Esophagus muscularis mucosa (tissue), 4 donors: ENCODE measurements at places on chromosomes 2 and 18. TPM values are rescaled to one million over a fixed set of nuclear protein-coding genes. Genes with fewer than 3 reads are reported as not detected.

- no peak for DNase-seq
- no peaks in the 10 kb centered on the region for H3K27me3 ChIP-seq
- H3K27ac ChIP-seq: peak overlapping the region; percentile 24
- H3K4me1 ChIP-seq: peaks cover 7% of the 10 kb centered on the region
- H3K4me3 ChIP-seq: no peak overlapping the region
Observed at GRCh38 chr2:120862201-120863060, 126.8 kb downstream of the GLI2 start.

DNA sequence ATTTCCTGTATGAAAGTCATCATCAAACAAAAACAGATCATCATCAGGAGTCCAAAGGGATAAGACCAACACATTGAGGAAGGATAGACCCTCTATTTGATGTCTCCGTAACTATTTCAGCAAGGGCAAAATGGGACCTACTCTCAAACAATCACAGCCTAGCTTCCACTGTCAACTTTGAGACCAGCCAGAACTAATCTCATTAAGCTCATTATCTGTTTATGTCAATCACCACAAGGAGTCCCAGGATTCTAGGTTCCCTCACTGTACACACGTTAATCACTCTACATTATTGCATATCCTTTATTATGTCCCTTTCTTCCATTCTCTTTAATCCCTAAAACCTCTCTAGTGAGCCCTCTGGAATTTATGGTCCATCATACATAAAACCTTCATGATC is 370.3 kb upstream of the LINC00305 start:
- H3K4me3 ChIP-seq: no peak overlapping the region
- no peaks in the 10 kb centered on the region for H3K36me3 ChIP-seq
- H3K4me1 ChIP-seq: no peaks in the 10 kb centered on the region
- no peak for DNase-seq
- no peaks in the 10 kb centered on the region for H3K27me3 ChIP-seq
- H3K27ac ChIP-seq: no peak overlapping the region

- H3K4me1 ChIP-seq: no peaks in the 10 kb centered on the region
- DNase-seq: no peak
- H3K4me3 ChIP-seq: no peak overlapping the region
- H3K27me3 ChIP-seq: no peaks in the 10 kb centered on the region
Observed at GRCh38 chr2:142873831-142874287, 3.6 kb upstream of the KYNU start.

DNA sequence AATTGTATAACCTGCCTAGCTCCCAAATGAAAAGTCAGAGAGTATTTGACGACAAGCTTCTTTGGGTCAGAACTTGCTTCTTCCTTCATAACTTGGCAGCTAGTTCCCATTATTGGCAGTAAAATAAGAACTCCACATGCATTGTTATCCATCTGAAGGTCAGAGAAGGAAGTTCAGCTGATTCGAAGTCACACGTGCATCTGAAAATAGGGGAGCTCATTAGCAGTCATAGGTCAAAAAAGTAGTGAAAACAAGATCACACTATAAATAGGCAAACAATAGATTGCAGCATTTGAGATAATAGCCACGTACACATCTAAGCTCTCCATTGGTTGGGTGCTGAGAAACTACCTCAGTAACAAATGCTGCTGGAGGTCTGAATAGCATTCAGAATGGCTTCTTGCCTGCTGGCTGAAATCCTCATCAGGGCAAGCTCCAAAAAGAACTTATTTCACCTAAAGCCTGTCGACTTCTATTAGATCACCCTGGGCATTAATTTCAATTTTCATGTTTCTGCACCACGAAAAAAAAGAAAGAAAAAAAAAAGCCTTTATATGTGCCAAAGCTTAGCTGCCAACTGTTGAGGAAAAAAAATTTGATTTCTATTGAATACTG is 1492.9 kb upstream of the CELF4 start:
- DNase-seq: no peak
- H3K27me3 ChIP-seq: no peaks in the 10 kb centered on the region
- no peak overlapping the region for H3K27ac ChIP-seq
- H3K4me3 ChIP-seq: no peak overlapping the region
- H3K4me1 ChIP-seq: no peaks in the 10 kb centered on the region

- no peaks in the 10 kb centered on the region for H3K36me3 ChIP-seq
- H3K27me3 ChIP-seq: no peaks in the 10 kb centered on the region
- H3K4me1 ChIP-seq: peaks cover 47% of the 10 kb centered on the region
- H3K4me3 ChIP-seq: peak overlapping the region; percentile 73
- DNase-seq: peak; percentile 87
Observed at GRCh38 chr2:230410861-230411569, 5.0 kb upstream of the SP100 start.

The NEB gene
- 0.84 TPM for total RNA-seq

DNA sequence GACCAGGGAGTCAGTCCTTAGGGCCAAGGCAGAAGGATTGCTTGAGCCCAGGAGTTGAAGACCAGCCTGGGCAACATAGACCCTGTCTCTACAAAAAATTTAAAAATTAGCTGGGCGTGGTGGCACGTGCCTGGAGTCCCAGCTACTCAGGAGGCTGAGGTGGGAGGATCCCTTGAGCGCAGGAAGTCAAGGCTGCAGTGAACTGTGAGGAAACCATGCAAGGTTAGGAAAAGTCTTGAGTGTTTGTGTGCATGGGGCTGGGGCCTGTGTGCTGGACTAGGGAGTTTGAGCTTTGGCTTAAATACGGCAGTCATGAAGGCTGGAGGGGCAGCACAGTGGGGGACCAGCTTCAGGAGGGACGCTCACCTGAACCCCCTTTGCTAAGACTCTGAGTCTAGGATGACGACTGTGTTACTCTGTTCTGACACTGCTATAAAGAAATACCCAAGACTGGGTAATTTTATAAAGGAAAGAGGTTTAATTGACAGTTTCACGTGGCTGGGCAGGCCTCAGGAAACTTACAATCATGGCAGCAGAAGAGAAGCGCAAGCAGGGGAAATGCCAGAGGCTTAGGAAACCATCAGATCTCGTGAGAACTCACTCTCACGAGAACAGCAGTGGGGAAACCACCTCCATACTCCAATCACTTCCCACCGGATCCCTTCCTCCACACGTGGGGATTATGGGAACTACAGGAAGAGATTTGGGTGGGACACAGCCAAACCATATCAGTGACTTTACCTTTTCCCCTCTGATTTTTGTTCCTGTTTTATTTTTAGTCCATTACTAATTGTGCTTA is 39.4 kb downstream of the GORASP2 start:
- no peak overlapping the region for H3K27ac ChIP-seq
- no peak overlapping the region for H3K4me3 ChIP-seq
- DNase-seq: no peak
- peaks cover 12% of the 10 kb centered on the region for H3K4me1 ChIP-seq
- H3K27me3 ChIP-seq: no peaks in the 10 kb centered on the region
- H3K36me3 ChIP-seq: peaks cover 36% of the 10 kb centered on the region

DNA sequence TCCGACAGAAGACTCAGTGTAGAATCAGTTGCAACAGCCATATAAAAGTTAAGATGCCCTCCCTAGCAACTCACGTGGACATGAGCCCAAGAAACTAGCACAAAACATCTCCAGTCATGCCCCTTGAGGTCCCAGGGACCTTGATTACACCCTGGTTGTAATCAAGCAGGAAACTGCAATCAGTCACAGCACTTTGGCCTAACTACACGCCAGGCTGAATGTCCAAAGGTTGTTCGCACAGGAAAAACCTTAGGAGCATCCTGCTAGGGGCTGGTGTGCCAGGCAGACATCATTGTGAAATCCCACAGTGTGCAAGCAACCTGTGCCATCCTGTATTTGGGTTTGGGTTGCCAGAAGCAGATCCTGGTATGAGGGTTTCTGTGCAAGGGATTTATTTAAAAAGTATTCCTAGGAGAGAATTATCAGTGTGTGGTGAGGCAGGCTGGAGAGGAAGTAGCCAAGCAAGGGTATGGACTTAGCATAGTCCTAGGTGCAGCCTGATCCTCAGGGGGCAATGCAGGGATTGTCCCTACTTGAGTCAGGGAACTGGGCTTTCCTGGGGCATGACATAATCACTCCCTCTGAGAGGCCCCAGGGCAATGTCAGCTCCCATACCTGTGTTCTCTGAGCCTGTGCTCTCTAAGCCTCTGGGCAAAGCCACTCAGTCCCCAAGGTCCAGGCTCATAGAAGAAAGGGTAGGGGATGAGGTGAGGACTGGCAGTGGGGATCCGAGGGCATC is 17.8 kb upstream of the SULT1C2 start:
- peak; percentile 81 for DNase-seq
- no peaks in the 10 kb centered on the region for H3K36me3 ChIP-seq
- H3K27me3 ChIP-seq: no peaks in the 10 kb centered on the region
- no peak overlapping the region for H3K27ac ChIP-seq

The DNAH7 gene
- total RNA-seq: 0.83 TPM

DNA sequence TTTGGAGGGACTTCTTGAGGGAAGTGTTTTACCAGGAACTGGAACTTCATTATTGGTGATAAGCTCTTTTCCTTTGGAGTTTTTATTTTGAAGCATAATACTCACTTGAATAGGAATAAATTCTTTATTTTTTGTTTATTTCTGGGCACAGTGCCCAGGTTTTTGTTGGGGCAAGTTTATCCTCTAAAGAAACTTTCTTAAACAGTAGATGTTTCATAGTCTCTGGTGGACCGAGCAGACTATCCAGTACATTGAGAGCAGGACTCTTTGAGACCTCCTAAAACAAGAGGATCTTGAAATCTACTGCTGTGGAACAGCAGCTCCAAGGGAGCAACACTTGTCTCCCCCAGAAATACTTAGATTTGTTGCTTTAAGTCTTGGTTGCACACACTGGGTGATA is 109.4 kb downstream of the PARD3B start:
- no peak for DNase-seq
- no peak overlapping the region for H3K4me3 ChIP-seq
- no peaks in the 10 kb centered on the region for H3K36me3 ChIP-seq
- H3K27me3 ChIP-seq: no peaks in the 10 kb centered on the region

DNA sequence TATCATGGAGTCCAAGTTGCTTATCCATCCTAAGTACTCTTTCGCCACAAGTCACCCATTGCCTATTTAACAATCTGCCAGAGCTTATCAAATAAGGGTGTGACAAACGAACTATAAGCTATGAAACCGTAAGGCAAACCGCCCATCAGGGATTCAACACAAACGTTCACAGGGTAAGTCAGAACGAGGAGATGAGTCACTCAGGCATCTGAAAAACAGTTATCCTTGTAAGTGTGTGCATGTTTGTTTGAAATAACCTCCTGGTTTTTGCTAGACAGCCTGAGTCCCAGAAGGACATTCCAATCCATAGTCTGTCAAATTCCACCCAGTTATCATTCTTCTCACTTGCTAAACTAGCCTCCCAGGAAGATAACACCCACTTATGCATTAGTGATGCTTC is 299.1 kb downstream of the PAX3 start:
- no peak overlapping the region for H3K27ac ChIP-seq
- peaks cover 3% of the 10 kb centered on the region for H3K4me1 ChIP-seq
- H3K36me3 ChIP-seq: no peaks in the 10 kb centered on the region
- DNase-seq: no peak
- no peaks in the 10 kb centered on the region for H3K27me3 ChIP-seq

The CPS1 gene
- total RNA-seq: 2.4 TPM

DNA sequence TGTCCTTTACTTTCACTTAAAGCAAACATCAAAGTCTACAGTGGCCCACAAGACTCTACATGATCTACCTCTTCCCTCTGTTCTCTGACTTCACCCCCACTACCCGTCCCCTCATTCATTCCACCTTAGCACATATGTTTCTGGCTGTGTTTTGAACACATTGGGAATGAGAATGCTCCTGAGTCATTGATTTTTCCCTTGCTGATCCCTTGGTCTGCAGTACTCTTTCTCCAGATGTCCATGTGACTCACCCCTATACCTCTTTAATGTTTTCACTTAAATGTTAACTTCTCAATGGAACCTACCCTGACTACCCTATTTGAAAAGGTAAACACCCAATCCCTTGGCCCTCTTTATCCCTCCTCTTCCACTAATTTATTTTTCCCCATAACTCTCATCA is 30.7 kb upstream of the FRZB start:
- no peak overlapping the region for H3K4me3 ChIP-seq
- no peaks in the 10 kb centered on the region for H3K36me3 ChIP-seq
- H3K27ac ChIP-seq: no peak overlapping the region
- no peaks in the 10 kb centered on the region for H3K27me3 ChIP-seq
- H3K4me1 ChIP-seq: peaks cover 11% of the 10 kb centered on the region

The SATB2 gene
- total RNA-seq: 3.8 TPM

DNA sequence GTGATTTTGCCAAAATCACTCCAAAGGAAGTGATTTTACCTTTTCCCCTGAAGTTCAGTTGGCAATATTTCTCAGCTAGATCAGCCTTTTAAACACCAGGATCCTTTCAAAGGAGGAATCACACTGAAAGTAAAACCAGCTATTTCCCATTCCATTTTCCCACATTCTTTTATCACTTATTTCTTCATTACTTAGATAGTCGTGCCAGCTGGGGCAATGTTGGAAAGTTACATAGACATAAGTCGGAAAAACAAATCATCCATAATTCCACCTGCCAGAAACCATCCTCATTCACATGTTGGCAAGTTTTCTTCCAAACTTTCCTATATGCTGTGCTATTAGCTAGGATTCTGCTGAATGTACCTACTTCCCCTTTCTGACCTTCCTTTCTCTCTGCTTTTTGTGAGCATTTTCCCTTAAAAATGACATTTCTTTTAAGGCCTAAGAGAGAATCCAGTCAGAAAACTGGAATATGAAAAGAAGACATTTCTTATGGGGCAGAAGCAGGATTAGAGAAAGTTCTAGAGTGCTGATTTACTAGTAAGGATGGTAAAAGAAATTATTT is 170.0 kb upstream of the STK17B start:
- no peak overlapping the region for H3K4me3 ChIP-seq
- no peaks in the 10 kb centered on the region for H3K36me3 ChIP-seq
- DNase-seq: peak; percentile 66
- H3K4me1 ChIP-seq: no peaks in the 10 kb centered on the region
- no peak overlapping the region for H3K27ac ChIP-seq

GRCh38 chr18:7601936-7602335 is 34.8 kb downstream of the PTPRM start:
- no peak overlapping the region for H3K4me3 ChIP-seq
- H3K27me3 ChIP-seq: no peaks in the 10 kb centered on the region
- H3K36me3 ChIP-seq: no peaks in the 10 kb centered on the region
- no peak overlapping the region for H3K27ac ChIP-seq

- no peaks in the 10 kb centered on the region for H3K27me3 ChIP-seq
- H3K36me3 ChIP-seq: no peaks in the 10 kb centered on the region
- no peak for DNase-seq
- H3K4me3 ChIP-seq: no peak overlapping the region
Observed at GRCh38 chr2:6982934-6983589, 65.8 kb downstream of the RNF144A start.

- peaks cover 66% of the 10 kb centered on the region for H3K4me1 ChIP-seq
- no peak overlapping the region for H3K4me3 ChIP-seq
- no peaks in the 10 kb centered on the region for H3K27me3 ChIP-seq
Observed at GRCh38 chr18:58314284-58314683, 270.3 kb downstream of the NEDD4L start.

DNA sequence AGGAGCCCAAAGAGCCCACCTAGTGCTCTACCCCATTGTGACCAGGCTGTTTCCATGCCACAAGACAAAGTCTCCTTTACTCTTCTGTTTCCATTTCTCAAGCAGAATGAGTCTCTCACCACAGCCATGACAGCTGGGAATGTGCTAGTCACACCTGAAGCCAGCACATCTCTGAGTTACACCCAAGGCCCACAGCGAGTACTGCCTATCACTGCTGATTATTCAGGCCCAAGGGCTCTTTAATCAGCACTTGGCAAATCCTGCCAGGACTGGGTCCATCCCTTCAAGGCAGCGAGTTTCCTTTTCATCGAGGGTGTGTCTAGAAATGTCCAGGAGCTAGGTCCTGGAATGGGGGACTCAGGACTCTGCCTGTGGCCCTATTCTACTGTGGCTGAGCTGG is 14.6 kb upstream of the PPP1R1C start:
- no peak overlapping the region for H3K4me3 ChIP-seq
- H3K27ac ChIP-seq: no peak overlapping the region
- no peaks in the 10 kb centered on the region for H3K36me3 ChIP-seq
- DNase-seq: no peak
- H3K27me3 ChIP-seq: no peaks in the 10 kb centered on the region

The ARL4C gene
- total RNA-seq: 5.4 TPM
